Activated CD4-positive, alpha-beta memory T cell treated with anti-CD3 and anti-CD28 coated beads for 36 hours (primary cell): ENCODE measurements at places on chromosomes 11 and 22. TPM values are rescaled to one million over a fixed set of nuclear protein-coding genes. Genes with fewer than 3 reads are reported as not detected.

DNA sequence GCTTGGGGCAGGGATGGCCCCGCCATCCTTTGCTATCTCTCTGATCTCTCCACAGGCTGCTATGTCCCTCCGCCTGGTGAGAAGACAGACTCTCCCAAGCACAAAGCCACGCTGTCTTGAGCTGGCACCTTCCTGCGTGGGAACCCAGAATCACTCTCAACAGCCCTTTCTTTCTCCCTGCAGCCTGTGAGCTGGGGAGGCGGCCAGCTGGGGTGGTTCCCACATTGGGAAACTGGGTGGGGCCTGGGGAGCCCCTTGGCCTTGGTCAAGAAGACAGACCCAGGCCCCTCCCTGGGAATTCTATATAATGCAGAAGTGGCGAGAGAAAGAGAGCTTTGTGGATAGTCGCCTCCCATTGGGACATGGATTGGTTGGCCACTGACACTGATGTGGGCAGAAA is 129.0 kb upstream of the TIMP3 start:
- no peak overlapping the region for H3K27ac ChIP-seq
- H3K36me3 ChIP-seq, result no peaks in the 10 kb centered on the region
- no peaks in the 10 kb centered on the region for H3K4me1 ChIP-seq
- no peak overlapping the region for H3K4me3 ChIP-seq

DNA sequence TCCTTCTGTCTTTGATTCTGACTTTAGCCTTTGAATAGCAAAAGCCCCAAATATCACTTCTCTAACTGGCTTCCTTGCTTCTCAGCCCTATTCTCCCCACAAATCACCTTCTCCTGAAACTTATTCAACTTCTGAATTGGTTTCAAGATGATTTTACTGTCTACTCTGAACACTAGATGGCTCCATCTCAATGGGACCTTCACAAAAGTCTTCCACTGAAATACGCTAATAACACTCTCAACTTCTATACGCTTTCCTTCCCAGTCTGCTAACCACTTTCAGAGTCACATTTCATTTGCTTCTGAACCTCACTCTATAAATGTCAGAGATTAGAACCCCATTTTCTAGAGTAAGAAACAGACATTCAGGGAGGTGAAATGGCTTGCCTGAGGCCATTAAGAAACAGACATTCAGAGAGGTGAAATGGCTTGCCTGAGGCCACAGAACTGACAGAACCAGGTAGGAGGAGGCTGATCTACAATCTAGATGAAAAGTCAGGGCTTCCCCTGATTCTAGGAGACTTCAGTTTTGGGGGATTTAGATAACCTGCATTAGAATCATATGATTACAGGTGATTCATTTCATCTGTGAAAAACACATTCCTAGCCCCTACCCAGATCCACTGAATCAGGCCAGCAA is 20.6 kb downstream of the MORC2 start:
- H3K36me3 ChIP-seq, result peaks cover 32% of the 10 kb centered on the region
- H3K4me1 ChIP-seq, result peaks cover 33% of the 10 kb centered on the region
- H3K27me3 ChIP-seq, result no peaks in the 10 kb centered on the region
- DNase-seq, result no peak
- no peak overlapping the region for H3K4me3 ChIP-seq

Gene DDTL
- 1.4 TPM for total RNA-seq

DNA sequence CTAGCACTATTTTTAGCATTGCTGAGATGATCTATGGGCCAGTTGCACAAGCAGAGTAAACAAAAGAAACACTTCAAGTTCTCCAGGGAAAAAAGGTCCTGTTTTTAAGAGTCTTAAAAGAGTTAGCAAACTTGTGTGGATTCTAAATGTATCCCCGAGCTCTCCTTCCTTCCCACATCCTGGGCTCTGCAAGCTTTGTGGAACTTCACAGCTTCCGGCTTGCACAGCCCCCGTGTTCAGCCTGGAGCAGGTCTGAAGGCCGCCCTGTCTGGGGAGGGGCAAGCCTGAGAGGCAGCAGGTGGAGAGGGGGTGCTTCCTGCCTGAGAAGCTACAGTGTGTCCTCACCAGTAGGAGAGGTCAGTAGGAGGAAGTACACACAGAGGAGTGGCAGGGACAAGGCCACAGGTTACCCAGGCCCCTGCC is 35.1 kb upstream of the SUSD2 start:
- H3K27me3 ChIP-seq, result no peaks in the 10 kb centered on the region
- peak overlapping the region; percentile 3 for H3K27ac ChIP-seq
- peak; percentile 40 for DNase-seq
- H3K4me1 ChIP-seq, result peaks cover 50% of the 10 kb centered on the region
- H3K4me3 ChIP-seq, result no peak overlapping the region

GRCh38 chr22:36838119-36839030 is 21.5 kb upstream of the PVALB start:
- no peaks in the 10 kb centered on the region for H3K4me1 ChIP-seq
- peaks cover 15% of the 10 kb centered on the region for H3K27me3 ChIP-seq
- H3K4me3 ChIP-seq, result no peak overlapping the region
- H3K27ac ChIP-seq, result no peak overlapping the region
- peaks cover 3% of the 10 kb centered on the region for H3K36me3 ChIP-seq

- peaks cover 50% of the 10 kb centered on the region for H3K4me1 ChIP-seq
- no peak for DNase-seq
- no peaks in the 10 kb centered on the region for H3K27me3 ChIP-seq
- H3K27ac ChIP-seq, result peak overlapping the region; percentile 70
- H3K36me3 ChIP-seq, result peaks cover 65% of the 10 kb centered on the region
Measured at GRCh38 chr11:83161610-83162199, 4.8 kb downstream of the PCF11 start.

- H3K4me1 ChIP-seq, result no peaks in the 10 kb centered on the region
- no peak for DNase-seq
- H3K4me3 ChIP-seq, result no peak overlapping the region
- no peaks in the 10 kb centered on the region for H3K36me3 ChIP-seq
- no peaks in the 10 kb centered on the region for H3K27me3 ChIP-seq
Measured at GRCh38 chr11:1205987-1206331, 16.9 kb upstream of the MUC5B start.
